ENCODE measurements at places on chromosomes 12 and 14.

- no peak for DNase-seq
These were observed 11.6 kb downstream of the TNS2 start for GRCh38 chr12:53061404-53062010.

DNA sequence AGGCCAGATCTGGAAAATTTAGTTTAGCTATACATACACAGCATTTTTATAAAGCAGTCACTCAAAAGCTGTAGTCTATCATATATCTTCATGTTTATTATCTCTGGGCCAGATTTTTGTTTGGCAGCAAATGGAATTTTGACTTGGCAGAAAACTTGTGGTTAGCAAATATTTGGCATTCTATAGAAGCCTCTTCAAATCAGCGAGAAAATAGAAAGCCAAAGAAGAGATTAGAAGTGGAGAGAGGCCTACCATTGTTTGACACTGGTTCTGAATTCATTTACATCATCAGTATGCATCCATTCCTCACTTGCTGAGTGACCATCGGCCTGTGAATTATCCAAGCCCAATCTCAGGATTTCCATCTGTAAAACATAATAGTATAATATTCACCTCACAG, 1077.6 kb downstream of the GALC start:
- no peak for DNase-seq

- DNase-seq = no peak
These were observed 187.9 kb upstream of the GRIN2B start for GRCh38 chr12:14169281-14169680.

GRCh38 chr14:104200106-104200505, 61.7 kb downstream of the KIF26A start:
- DNase-seq = no peak

All from cortex of kidney (tissue), 1 donor.